Activated naive CD4-positive, alpha-beta T cell treated with Interleukin-2 at 50 U/mL for 16 hours (primary cell): ENCODE measurements at places on chromosomes 12 and 14.

DNA sequence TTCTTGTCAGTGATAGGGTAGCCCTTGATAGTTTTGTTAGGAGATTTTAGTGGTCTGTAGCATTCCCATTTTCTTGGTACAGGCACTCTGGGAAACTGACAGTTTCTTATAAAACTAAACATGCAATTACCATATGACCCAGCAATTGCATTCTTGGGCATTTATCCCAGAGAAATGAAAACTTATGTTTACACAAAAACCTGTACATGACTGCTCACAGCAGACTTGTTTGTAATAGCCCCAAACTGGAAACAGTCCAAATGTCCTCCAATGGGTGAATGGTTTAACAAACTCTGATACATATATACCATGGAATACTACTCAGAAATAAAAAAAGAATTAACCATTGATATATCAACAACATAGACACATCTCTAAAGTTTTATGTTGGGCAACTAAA lies 75.5 kb downstream of the BORCS5 start:
- no peak for DNase-seq

DNA sequence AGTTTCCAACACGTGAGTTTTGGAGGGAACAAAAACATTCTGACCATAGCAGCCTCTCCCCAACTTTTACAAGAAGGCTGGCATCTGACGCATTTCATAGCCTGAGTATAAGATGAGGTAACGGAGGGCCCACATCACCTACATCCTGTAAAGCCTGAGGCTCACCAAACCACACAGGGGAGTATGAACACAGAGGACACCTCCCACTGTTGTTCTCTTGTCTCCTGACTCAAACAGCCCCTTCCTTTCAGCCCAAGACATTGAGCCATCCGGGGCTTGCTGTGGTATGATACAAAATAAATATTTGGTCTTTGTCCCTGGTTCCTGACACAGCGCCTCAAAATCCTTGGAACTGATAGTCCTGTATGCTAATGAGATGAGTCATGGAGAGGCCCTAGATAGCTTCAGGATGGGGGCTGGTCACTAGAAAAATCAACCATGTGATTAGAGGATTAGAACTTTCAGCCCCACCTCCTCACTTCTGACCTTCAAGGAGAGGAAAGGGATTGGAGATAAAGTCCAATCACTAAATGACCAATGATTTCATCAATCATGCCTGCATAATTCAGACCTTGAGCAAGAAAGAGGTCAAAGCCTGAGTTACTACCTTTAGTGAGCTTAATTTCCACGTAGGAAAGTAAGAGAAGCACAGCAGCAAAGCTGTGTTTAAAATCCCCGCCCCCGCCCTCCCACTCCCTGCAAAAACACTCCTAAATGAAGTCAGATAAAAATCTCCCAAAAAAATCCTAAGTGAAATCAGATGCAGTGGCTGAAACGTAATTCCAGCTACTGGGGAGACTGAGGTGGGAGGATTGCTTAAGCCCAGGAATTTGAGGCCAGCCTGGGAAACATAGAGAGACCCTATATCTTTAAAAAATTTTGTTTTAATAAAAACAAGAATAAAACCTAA lies 236.4 kb downstream of the PCNX1 start:
- peak; percentile 47 for DNase-seq

GRCh38 chr14:99971087-99971940 lies 93.9 kb upstream of the EVL start:
- peak; percentile 80 for DNase-seq

DNA sequence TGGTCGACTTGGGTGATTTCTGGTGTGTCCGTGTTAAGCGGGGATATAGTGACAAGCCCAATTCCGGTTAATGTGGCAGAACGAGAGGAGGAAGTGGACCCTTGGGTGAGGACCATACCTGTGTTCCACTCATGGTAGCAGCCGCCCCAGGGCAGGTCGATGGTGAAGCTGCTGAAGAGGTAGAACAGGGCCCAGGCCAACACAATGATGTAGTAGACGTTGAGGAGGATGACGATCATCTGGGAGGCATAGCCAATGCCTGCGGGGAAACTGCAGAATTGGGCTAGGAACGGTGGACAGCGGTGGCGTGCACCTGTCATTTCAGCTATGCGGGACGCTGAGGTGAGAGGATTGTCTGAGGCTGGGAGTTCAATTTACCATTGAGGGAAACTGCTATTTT lies 20.1 kb downstream of the SLC6A13 start:
- DNase-seq = no peak

GRCh38 chr12:31321186-31321896 lies 4.6 kb downstream of the SINHCAF start:
- DNase-seq = no peak

GRCh38 chr12:56590237-56590830 lies 39.8 kb downstream of the BAZ2A start:
- DNase-seq = no peak

DNA sequence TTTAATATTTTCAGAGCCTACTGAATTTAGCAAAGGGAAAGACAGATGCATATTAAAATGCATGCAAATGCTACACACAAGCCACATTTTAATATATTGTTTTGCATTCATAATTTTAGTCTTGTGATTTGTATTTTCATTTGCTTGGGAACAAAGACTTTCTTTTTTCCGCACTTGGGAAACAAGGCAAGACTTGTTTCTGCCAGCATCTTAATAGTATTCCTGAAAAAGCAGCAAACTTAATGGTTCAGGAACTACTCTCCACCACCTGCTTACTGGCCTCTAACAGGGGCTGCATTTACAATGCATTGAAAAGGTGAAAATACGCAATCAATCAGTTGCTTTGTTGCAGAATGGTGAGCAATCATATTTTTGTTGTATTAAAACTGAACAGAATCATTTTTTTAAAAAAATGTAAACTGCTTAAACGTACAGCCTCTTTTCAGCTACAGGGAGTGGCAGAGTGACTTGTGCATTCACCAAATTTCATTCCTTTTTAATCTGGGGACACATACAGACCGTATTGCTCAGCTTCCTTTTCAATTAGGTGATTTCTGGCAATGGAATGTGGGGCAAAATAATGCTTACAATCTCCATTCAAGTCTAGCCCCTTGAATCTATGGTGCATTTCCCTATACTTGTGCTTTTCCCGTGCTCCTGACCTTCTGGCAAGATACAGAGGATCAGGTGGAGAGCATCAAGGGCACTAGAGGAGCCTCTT lies 144.1 kb upstream of the BTG1 start:
- no peak for DNase-seq

DNA sequence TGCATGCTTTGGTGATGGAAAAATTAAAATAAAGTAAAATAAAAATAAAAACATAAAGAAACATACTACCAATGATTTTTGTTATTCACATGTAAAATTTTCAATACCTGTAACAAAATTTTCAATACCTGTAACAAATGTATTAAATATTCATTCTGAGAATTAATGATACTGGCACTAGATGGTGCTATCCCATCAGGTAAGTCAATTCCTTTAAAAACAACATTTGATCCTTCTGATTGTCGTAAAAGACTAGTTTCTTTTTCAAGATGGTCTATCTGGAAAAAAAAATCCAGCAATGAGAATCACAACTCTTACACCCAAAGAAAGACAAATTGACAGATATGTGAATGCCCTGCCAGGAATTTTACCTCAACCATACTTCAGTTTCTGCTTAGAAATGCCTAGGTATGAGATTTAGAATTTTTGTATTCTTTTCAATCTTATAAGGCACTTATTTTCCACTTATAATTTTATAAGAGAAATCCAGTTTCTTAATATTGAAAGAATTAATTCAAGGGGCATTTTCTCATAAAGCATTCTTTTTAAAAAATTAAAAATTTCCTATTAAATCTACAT lies 30.7 kb downstream of the CEP290 start:
- no peak for DNase-seq

- DNase-seq = no peak
Measured at GRCh38 chr12:122790393-122791075, 16.2 kb downstream of the CCDC62 start.

GRCh38 chr14:65804439-65805112 lies 392.0 kb downstream of the FUT8 start:
- DNase-seq = no peak

GRCh38 chr12:28177905-28178304 lies 12.4 kb upstream of the CCDC91 start:
- DNase-seq = no peak

DNA sequence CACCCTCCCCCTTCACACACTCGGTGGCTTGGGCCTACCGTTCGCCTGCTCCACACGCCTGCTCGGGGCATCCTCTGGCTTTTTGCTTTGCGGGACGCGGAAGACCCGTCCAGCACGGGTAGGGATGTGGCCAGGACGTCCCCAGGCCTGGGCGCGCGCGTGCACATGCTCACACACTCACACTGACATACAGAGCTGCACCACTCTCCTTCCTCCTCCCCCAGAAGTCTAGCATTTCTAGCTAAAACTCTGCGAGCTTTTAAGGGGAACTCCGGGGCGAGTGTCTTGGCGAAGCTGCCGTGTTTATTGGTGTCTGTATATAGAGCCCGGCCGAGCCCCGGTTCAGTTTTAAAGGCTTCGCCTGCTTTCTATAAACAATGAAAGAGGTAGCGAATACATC lies 5.0 kb downstream of the TBX5 start:
- DNase-seq = no peak

GRCh38 chr12:66438601-66439000 lies 136.3 kb downstream of the HELB start:
- no peak for DNase-seq

- DNase-seq = no peak
Measured at GRCh38 chr14:74859757-74860552, 16.0 kb downstream of the PROX2 start.

DNA sequence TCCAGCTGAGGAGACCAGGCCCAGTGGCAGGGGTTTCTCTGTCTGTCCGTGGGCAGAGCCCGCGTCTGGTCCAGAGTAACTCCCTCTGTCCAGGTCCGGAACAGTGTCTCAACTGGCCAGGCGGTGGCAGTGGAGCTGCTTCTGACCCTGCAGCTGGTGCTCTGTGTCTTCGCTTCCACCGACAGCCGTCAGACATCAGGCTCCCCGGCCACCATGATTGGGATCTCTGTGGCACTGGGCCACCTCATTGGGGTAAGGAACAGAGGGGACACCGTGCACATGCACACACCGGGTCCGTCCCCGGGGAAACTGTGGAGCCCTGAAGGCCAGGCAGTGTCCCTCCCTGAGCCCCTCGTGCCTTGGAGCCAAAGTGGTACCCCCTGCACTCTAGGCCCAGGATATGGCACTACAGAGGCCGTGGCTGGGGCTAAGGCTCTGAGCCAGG lies 1.5 kb downstream of the AQP6 start:
- DNase-seq = no peak

GRCh38 chr14:52025310-52025709 lies 36.0 kb downstream of the RTRAF start:
- DNase-seq = no peak

DNA sequence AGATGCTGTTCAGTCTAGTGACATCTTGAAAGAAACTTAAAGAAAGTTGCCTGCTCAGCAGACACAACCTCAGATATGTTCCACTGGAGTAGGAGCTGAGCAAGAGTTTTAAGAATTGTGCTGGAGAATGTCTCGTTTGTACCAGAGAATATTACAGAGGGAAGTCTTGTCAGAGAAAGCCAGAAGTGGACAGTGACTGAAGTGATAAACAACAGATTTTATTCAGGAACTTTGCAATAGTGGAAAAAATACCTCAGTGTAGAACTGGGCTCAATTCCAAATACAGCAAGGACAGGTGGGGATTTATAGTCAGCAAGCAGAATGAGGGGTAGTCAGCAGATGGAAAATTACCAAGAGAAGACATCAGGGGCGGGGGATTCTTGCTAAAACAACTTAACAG lies 18.6 kb downstream of the ZDHHC17 start:
- no peak for DNase-seq

DNA sequence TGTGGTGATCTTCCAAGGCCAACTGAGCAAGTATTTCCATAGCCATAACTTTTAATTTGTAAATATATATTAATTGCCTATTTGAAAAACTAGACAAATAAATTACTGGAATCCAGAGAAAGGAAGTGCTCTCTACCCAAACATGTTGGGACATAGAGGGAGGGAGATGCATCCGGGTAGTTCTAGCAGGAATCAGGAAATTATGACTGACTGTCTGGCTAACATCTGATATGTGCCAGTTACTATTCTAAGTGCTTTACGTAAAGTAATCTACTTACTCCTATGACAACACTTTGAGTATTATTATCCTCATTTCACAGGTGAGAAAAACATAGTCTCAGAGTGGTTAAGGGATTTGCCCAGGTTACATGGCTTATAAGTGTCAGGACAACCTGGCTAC lies 147.7 kb upstream of the VASH1 start:
- no peak for DNase-seq

DNA sequence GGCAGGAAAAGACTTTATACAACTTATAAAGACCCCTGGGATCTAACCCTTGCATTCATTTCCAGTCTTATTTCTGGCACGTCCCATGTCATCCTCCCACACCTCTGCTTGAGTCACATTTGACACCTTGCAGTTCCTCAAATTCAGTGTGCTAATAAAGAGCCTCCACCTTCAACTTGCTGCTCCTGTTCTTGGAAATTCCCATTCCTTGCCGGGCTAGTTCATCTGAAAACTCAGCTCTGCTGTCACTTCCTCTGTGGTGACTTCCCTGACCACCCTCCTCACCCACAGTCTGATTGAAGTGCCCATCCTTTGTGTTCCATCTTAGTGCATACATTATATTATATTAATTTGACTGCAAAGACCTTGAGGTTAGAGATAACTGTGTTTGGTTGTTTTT lies 37.4 kb upstream of the PSMA6 start:
- DNase-seq = peak; percentile 4

DNA sequence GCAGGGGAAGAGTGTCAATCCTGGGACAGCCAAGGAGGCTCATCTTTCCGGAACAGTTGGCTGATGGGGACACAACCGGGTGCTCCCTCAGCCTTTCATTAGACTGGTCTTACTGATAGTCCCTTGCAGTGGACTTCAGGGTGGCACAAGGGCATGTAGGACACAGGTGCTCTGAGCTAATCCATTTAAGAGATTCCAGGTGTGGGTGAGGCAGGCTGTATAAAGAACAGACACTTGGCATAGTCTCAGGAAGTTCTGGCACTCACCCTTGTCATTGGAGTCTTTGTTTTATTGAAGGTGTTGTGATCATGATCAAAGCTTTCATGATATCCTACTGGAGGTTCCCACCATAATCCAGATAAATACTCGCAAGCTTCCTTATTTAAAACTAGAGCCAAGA lies 341.6 kb downstream of the EMP1 start:
- DNase-seq = no peak

GRCh38 chr12:124640056-124640455 lies 72.6 kb upstream of the NCOR2 start:
- no peak for DNase-seq

DNA sequence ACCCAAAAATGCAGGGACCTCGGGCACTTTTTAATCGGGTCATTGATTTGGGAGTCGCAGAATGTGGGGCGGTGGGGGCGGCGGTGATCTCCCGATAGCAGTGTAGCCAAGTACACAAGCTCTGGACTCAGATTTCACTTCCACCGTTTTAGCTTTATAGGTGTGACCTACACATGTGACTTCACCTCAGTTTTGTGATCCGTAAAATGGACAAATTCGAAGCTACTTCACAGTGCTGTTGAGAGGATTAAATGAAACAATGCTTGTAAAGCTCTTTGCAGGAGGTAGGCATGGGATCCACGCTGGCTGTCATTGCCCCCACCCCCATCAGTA lies 478 bp downstream of the RITA1 start:
- no peak for DNase-seq

GRCh38 chr12:54337280-54337842 lies 12.4 kb downstream of the COPZ1 start:
- no peak for DNase-seq
